ENCODE measurements at places on chromosomes 5 and 9.

- no peak for DNase-seq
Measured at GRCh38 chr5:154477382-154478223, 424 bp downstream of the HAND1 start.

DNA sequence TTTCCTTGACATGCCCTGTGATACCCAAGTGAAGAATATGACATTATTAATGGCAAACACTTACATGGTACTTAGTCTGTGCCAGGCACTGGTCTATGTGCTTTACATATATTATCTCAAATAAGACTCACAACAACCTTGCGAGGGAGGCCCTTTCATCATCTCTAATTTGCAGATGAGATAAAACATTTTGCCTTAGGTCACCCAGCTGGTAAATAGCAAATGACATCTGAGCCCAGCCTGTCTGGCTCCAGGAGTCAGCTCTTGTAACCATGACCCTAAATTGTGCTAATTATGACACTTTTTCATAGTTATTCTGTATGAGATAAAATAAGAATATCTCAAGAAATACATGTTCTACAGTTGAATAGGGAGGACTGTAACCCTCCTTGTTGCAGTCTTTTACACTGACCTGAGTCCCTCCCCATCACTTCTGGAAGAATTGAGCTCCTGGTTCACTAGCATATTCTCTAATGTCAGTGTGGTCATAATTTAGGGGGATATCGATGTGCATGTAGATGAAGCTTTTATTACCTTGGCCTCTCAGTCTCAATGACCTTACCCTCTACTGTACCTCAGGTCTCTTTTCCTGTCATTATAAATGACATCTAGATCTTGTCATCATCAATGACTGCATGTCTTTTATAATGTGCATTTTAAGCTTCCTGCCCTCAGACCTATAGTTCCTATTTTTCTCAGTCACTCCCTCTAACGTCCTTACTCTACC, 126.1 kb upstream of the HAPLN1 start:
- no peak for DNase-seq

- DNase-seq: no peak
Measured at GRCh38 chr5:40383749-40384651, 295.7 kb upstream of the PTGER4 start.

- no peak for DNase-seq
Measured at GRCh38 chr5:170421826-170422225, 32.7 kb upstream of the KCNMB1 start.

DNA sequence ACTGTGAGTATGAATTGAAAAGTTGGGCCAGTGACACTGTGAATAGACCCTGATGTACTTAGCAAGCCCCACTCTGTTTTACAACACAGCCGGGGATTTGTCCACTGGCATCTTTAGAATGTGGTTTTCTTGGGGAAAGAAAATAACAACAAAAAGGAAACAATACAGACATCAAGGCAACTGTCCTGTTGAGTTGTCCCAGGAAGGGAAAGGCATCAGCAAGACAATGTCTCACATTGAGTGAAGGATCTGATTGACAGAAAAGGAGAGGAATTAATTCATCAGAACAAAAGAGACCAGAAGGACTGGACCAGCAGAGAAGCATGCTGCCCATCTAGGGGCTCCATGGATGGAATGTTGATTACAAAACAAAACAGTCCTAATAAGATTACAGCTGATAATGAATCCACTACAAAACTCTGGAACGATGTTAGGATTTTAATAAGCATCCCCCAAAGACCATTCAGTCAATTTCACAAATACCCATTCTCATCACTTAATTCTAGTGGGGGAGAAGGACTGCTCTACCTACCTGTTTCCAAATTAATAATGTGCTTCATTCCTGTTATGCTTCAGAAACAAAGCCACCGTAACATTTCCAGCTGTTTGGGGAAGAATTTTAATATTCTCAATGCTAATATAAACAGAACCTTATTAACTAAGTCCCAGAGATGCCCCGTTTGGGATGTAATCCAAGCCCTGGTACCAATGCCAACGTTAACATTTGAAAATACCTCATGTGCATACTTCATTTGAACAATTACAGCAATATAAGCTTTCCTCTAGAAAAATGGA, 298.0 kb downstream of the SPOCK1 start:
- no peak for DNase-seq

DNA sequence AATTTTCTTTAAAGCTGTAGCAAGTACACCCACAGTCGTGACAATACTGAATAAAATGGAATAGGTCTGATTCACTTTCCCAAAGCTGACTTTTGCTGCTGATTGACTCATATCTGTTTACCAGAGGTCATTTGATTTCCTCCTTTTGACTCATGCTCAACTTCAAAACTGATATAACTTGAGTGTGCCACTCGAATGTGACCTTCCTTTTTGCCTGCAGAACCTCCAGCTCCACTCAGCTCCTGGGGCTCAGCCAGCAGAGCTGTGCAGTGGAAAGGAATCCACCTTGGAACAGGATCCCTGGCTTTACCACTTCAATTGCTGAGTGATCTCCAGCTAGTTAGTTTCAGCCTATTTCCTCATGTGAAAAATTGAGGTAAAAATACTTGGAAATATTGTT, 84.1 kb downstream of the FEM1C start:
- no peak for DNase-seq

- no peak for DNase-seq
Measured at GRCh38 chr5:143707806-143708205, 104.2 kb upstream of the HMHB1 start.

GRCh38 chr5:114744406-114744805, 382.5 kb downstream of the KCNN2 start:
- no peak for DNase-seq

GRCh38 chr5:78811121-78811817, 162.7 kb upstream of the LHFPL2 start:
- no peak for DNase-seq

DNA sequence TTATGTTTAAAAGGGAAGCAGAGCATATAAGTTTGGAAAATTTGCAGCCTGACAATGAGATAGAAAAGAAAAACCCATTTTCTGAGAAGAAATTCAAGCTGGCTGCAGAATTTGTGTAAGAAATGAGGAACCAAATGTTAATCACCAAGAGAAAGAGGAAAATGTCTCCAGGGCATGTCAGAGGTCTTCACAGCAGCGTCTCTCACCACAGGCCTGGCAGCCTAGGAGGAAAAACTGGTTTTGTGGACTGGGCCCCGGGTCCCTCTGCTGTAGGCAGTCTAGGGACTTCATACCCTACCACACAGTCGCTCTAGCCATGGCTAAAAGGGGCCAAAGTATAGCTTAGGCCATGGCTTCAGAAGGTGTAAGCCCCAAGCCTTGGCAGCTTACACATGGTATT, 32.1 kb upstream of the HSD17B4 start:
- no peak for DNase-seq
